Activated naive CD4-positive, alpha-beta T cell treated with anti-CD3 and anti-CD28 coated beads, Interleukin-2, amount 50 U/mL, for 72 hours (primary cell): ENCODE measurements at places on chromosomes 11 and 22. TPM values are rescaled to one million over a fixed set of nuclear protein-coding genes. Genes with fewer than 3 reads are reported as not detected.

The SULT4A1 gene
- total RNA-seq, result not detected

The VPREB1 gene
- not detected for total RNA-seq

The CCDC116 gene
- 0.54 TPM for total RNA-seq

The NPTXR gene
- total RNA-seq, result 1.1 TPM

The CHST1 gene
- total RNA-seq, result 0.18 TPM

The CLDN5 gene
- total RNA-seq, result not detected

The BACE1 gene
- 0.11 TPM for total RNA-seq

The TYR gene
- not detected for total RNA-seq

The MRGPRE gene
- not detected for total RNA-seq

The ADAMTS8 gene
- total RNA-seq, result not detected

The SGSM1 gene
- 0.19 TPM for total RNA-seq

The HBG1 gene
- total RNA-seq, result not detected

The RAB30 gene
- total RNA-seq, result 12.1 TPM

The NTM gene
- not detected for total RNA-seq

The RAB39A gene
- 1.1 TPM for total RNA-seq

The OR6A2 gene
- 0.09 TPM for total RNA-seq

The UQCR10 gene
- total RNA-seq, result 107 TPM

The KRTAP5-2 gene
- not detected for total RNA-seq

The CDON gene
- 2.8 TPM for total RNA-seq

The FAM181B gene
- total RNA-seq, result not detected

The THY1 gene
- not detected for total RNA-seq

The GRAP2 gene
- total RNA-seq, result 54.6 TPM

The CNGA4 gene
- total RNA-seq, result 0.21 TPM

The LINC01488 gene
- not detected for total RNA-seq

The C22orf42 gene
- not detected for total RNA-seq

The SCGB1C1 gene
- not detected for total RNA-seq

The SPDYC gene
- total RNA-seq, result not detected

The OR51B5 gene
- 0.34 TPM for total RNA-seq

The AGBL2 gene
- 4.3 TPM for total RNA-seq

The SLC5A1 gene
- not detected for total RNA-seq

The SLC6A5 gene
- not detected for total RNA-seq

The LRRC4C gene
- total RNA-seq, result not detected

The APBB1 gene
- total RNA-seq, result 40.0 TPM

The RAC2 gene
- total RNA-seq, result 655 TPM

The GAL3ST1 gene
- total RNA-seq, result 0.70 TPM
